Activated naive CD8-positive, alpha-beta T cell treated with anti-CD3 and anti-CD28 coated beads for 36 hours (primary cell): ENCODE measurements at places on chromosomes 1 and 21.

- DNase-seq: no peak
These were observed 59.2 kb downstream of the HTR6 start for GRCh38 chr1:19723874-19724273.

GRCh38 chr1:51535006-51535592 is 16.0 kb upstream of the EPS15 start:
- DNase-seq: peak; percentile 8

DNA sequence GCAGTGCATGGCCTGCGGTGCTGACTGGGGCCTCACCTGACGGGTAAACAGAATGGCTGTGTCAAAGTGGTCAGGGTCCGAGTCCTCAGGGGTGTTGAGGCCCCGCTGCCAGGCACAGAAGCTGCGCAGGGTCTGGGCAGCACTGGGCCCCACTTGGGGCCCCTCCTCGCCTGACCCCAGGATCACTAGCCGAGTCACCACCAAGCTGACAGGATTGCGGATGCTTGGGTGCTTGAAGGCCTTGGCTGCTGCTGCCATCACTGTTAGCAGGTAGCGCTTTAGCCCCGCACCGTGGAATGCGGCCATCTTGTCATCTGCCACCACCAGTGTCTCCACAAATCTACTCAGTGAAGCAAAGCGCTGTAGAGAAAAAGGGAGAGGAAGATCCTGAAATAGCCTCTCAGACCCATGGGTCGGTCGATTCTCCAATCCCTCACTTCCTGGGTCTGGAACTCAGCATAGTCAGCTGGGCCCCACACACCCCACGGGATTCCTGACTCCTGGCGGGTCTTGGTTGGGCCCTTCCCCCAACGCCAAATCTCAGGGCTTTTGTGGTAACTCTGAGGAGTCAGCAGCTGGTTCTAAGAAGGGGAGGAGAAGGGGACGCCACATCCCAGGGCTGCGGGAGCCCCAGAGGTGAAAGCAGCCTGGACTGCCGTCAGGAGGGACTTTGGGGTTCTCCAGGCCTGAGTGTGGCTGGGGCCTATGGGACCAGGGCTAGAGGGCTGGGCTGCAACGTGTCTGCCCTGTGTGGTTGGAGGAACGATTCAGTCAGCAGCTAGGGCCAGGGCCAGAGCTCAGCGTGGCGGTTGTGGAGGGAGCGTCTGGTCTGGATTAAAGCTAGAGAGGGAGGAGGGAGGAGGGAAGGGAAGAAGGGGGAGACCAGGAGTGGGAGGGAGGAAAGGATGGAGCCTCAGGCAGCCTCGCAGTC is 2.1 kb downstream of the ADAMTS4 start:
- DNase-seq: no peak

DNA sequence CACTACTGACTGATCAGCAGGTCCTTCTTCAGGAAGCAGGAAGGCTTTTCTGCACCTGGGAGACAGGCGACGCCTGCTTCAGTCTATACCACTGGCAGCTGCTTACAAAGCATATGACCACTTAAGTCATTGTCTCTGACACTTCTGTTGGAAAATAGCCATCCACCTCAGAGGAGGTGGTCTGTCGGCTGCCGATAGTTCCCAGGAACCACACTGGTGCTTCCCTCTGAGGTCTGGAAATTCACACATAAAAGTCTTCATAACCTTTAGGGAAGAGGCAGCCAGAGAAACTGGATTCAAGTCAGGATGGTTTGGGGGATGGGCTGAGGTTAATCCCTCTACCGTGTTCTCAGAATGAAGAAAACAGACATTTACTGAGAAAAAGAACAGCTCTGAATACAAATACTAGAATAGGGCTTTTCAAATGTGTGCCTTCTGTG is 15.6 kb upstream of the SRP9 start:
- DNase-seq: no peak

- DNase-seq: no peak
These were observed 22.7 kb downstream of the MAP7D1 start for GRCh38 chr1:36178471-36179219.

DNA sequence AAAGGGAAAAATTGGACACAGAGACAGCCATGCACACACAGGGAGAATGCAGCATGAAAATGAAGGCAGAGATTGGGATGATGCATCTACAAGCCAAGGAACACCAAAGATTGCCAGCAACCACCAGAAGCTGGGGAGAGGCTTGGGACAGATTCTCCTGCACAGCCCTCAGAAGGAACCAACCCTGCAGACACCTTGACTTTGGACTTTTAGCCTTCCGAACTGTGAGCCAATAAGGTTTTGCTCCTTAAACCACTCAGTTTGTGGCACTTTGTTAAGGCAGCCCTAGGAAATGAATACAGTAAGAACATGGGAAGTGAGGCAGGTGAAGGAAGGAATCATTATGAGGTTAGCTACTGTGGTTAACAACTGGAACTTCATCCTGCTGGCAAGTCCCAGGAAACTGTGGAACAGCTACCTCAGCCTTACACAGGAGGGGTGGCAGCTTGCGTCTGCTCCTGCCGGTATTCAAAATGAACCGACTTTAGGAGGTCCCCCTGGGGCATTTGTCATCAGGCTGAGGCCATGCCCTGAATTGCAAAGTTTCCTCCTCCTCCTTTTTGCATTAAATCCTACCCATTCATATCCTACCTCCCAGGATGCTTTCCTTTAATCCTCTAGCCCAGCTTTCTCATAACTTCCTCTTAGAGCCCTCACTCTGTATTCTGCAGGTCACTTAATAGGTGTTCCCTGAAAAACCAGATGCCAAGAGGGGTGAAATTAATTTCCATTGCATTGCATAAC is 15.4 kb downstream of the CD247 start:
- DNase-seq: no peak

DNA sequence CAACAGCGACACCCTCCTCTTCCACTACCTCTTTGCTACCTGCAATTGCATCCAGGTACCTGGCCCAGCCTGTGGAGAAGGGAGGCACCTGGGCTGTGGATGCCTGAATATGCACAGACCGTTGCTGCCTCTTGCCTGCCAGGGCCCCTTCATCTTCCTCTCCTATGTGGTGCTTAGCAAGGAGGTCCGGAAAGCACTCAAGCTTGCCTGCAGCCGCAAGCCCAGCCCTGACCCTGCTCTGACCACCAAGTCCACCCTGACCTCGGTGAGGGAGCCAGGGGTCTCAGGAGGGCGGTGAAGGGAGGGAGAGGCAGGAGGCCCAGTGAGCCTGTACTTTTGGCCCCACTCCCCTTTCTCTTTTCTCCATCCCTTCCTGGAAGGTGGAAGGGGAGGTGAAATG is 11.5 kb downstream of the PSRC1 start:
- DNase-seq: no peak

DNA sequence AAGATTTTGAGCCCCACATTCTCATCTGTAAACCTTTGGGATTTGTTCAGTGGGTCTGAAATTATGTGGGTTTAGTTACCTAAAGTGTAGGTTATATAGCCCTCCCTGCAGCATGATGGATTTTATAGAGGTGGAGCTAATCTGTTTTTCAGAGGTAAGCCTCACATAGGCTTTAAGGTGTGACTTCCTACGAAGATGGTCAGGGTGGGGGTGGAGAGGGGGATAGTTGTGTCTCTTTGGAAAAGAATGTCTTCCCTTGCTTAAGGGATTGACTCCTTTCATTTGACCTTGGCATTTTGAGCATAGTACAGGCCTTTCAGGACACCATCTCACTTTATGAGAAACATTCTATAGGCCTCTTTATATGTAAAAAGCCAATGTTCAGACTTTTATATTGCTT is 3.4 kb downstream of the CACHD1 start:
- DNase-seq: no peak

DNA sequence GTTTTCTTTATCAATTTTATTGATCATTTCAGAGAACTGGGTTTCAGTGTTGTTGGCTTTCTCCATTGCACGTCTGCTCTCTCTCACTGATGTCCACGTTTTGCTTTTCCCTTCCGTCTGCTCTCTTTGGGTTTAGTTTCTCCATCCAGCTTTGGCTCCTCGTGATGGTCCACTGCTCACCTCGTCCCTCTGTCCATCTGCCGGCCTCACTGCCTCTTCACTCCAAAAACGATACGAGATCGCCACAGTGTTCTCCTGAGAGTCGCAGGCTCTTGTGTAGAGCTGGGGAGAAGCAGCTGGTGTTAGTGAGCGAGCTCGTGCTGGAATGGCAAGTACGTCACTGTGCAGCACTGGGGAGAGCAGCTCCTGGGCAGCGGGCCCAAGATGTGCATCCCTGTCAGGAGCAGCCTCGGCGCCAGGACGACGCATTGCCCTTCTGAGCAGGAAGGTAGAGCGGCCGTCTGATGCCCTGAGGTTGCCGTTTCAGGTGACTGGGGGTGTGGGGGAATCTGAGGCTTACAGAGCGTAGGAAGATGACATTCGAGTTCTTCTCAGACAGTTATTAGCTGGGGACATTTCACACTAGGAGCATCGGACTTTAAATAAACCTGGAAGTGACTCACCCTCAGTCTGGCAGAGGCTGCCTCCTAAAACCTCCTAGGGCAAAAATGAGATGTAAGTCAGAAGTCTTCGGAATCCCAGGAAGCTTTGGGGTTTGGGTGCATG is 31.4 kb upstream of the PCBP3 start:
- DNase-seq: no peak

DNA sequence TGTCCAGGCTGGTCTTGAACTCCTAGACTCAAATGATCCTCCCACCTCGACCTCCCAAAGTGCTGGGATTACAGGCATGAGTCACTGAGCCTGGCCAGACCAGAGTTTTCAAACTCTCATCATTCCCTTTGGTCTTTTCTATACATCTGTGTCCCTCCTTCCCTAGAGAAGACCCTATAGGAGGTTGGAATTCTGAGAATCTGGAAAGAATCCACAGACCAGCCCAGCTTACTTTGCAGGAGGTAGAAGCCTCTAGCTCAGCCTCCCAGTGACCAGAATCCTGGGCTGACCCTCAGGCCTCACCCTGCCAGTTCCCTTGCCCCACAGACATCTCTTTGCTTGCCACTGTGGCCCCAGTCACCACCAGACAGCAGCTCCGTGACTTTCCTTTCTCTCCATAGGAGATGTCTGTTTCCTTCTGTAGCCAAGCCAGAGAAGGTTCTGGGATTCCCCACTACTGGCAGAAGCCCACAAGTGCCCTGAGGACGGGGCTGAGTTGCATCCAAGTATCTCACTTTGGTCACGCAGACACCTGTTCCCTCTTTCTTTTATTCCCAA is 34.7 kb upstream of the KHDRBS1 start:
- no peak for DNase-seq

- DNase-seq: no peak
These were observed 122.3 kb downstream of the ZMYM4 start for GRCh38 chr1:35390600-35391494.

GRCh38 chr1:218414060-218414728 is 69.1 kb downstream of the TGFB2 start:
- no peak for DNase-seq

DNA sequence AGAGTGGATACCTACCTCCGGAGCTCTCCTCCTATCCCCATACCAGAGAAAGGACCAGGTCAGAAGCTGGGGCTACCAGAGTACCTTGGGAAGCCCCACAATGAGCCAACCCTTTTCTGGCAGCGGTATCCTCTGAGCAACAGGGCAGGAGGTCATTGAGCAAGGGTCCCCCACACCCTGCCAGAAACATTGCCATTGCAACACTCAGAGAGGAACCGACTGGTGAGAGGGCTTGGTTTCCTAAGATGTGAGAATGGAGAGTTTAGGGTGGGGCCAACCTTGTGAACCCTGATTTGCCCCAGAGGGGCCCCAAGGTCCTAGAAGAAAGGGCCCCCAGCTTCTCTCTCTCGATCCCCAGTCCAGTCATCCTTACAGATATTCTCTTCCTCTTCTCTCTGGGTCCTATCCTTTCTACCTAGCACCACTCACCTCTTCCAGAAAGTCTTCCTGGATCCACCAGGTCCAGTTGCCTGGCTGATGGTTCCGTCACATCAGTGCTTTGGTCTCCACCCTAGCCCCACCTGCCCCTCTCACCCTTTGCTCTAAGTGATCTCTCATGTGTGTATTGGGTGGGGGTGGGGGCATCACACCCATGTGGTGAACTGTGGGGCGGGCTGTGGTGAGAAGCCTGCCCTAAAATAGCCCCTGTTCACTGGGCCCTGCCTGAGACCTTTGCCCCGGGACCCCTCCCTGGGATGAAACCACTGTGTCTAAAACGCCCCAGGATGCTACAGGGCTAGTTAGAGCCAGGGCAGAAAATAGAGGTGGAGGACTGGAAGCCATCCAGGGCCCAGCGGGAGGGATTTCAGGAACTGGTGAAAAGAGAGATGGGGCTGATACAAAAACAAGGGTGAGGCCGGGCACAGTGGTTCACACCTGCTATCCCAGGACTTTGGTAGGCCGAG is 8.7 kb downstream of the FGR start:
- DNase-seq: no peak

DNA sequence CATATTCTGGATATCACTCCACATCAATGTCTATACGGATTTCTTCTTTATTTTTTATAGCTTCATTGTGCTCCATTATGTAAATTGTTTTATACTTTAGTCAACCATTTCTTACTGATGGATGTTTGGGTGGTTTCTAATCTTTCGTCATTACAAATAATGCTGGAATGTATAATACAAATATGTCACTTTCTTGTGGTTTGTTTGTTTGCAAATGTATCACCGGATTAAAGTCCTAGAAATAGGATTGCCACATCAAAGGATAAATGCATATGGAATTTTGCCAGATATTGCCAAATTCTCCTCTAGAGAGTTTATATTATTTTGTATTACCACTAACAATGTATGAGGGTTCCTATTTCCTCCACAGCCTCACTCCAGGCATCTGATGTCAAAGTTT is 48.7 kb upstream of the PRDM2 start:
- DNase-seq: no peak

- no peak for DNase-seq
These were observed 150.1 kb downstream of the HIVEP3 start for GRCh38 chr1:41768583-41768982.

- DNase-seq: no peak
These were observed 140.2 kb upstream of the SGIP1 start for GRCh38 chr1:66393586-66394287.

DNA sequence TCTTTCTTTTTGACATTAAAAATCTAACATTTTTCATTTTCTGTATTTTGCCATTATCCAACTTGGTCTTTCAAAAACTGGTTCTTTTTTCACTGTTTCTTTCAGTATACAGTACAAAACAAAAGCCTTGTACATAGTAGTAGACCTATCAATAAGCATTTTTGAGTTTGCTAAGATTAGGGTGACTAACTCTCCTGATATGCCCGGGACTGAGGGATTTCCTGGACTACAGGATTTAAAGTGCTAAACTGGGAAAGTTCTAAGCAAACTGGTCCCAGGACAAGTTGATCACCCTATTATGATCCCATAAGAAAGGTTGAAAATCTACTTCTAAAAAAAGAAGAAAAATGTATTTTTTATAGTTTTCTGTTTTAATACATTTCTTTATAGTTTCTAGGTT is 120.9 kb downstream of the USP25 start:
- no peak for DNase-seq

- no peak for DNase-seq
These were observed 19.2 kb downstream of the COL18A1 start for GRCh38 chr21:45423968-45424853.

GRCh38 chr1:197485790-197486189 is 217.7 kb downstream of the CRB1 start:
- DNase-seq: no peak
